Stimulated activated CD4-positive, alpha-beta T cell treated with anti-CD3 and anti-CD28 coated beads, Interleukin-15, amount 100 ng/mL, for 1 hour (primary cell): ENCODE measurements at places on chromosomes 2 and 18.

DNA sequence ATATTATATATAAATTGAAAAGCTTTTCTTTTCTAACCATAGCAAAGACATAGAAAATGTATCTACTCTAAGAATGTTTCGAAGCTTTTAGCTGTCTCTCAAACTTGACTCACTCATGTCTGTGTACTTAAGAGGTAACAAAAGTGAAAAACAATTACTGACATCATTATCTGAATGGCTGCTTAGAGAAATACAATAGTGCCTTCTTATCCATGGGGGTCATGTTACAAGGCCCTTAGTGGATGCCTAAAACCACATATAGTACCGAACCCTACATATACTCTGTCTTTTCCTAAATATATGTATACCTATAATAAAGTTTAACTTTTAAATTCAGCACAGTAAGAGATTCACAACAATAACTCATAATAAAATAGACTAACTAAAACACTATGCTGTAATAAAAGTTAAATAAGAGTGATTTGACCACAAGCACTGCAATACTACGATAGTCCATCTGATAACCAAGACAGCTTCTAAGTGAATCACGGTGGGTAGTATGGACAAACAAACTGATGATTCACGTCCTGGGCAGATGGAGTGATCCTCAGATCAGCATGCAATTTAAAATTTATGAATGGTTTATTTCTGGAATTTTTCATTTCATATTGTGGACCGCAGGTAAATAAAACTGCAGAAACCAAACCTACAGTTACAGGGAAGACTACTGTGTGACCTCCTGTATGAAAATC, 246.2 kb downstream of the XIRP2 start:
- DNase-seq = no peak

- no peak for DNase-seq
Observed at GRCh38 chr2:235780401-235780800, 286.6 kb downstream of the AGAP1 start.

DNA sequence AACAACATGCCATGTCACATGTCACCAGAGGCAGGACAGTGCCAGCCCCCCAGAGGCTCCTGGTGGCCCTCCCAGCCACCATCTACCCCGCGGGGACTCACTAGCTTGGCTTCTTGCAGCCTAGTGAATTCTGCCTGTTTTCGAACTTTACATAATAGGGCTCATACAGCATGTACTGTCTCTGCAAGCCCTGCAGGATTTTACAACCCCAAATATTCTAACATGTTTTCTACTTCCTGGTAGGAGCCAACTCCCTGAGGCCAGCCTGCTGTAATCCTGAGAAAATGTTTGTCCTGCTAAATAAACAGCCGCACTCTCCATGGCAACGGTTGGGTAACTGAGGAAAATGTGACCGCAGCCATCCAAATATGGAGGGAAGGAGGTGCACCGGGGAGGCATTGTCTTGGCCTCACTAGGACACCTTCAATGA, 2.7 kb downstream of the PER2 start:
- DNase-seq = no peak

DNA sequence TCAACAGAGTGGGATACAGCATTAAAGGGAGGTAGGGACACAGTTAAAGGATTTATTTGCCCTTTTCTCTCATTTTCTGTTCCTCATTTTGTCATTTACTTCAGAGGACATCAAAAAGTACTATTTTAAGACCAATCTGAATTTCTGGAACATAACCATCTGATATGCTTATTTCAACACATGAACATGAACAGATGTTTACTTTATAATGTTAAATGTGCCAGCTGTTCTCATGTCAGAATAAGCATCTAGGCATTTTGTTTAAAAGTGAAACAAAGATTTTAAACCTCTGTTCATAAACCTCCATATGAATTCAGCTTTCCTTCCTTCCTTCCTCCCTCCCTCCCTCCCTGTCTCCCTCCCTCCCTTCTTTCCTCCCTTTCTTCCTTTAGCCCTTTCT, 677.7 kb downstream of the CNTNAP5 start:
- DNase-seq = no peak

- DNase-seq = no peak
Observed at GRCh38 chr2:30796699-30797098, 10.5 kb downstream of the CAPN13 start.

DNA sequence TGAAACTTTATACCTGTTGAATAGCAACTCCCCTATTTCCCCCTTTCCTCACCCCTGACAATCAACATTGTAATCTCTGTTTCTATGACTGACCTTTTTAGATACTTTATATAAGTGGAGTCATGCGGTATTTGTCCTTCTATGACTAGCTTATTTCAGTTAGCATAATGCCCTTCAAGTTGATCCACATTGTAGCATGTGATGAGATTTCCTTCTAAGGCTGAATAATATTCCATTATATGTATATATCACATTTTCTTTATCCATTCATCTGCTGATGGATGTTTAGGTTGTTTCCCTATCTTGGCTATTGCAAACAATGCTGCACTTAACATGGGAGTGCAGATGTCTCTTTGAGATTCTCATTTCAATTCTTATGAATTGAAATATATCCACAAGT, 9.5 kb downstream of the FASTKD2 start:
- no peak for DNase-seq
